ENCODE measurements at places on chromosomes 4 and X.

DNA sequence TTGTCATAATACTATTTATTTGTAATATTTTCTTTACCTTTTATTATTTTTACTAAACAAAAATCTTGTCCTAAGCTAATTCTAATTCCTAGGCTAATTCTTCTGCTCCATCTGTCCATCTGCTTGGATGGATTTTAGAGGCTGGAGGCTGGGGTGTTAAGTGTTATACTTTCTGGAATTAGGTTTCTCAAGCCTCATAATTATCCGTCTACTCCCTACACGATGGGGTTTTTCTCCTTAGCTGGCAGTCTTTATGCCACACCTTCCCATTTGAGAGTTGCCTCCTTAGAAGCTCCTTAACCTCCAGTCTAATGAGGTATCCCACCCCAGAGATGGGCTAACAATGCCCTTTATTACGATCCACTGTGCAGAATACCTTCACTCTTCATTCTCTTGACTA, 37.6 kb upstream of the LGI2 start:
- no peak for DNase-seq

DNA sequence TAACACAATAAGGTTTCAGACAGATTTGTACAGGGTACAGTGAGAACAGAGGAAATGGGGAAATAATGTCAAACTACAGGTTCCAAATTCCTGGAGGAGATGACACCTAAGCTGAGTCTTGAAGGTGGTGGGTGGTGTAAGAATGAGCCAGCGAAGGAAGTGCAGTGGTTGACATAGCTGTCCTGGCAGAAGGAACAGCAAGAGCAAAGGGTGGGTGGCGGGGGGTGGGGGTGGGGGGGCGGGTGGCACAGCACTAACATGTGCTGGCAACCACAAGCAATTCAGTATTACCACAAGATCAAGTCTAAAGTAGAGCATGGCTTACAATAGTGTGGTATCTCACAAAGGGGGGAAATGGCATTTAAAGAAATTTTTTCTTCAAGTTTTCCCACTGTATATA, 13.1 kb upstream of the G3BP2 start:
- DNase-seq: no peak

DNA sequence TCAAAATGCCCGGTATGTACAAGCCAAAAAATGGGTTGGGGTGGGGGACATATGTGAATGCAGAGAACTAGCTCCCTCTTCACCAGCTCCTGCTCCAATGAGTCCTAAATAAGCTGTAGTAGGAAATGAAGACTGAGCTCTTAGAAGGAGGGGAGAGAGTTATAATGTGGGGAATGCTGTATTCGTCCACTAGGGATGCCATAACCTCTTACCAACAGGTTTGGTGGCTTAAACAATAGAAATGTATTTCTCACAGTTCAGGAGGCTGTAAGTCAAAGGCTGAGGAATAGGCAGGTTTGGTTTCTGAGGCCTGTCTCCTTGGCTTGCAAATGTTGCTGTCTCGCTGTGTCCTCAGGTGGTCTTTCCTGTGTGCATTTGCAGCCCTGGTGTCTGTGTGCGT, 4.4 kb upstream of the INPP4B start:
- DNase-seq: no peak

DNA sequence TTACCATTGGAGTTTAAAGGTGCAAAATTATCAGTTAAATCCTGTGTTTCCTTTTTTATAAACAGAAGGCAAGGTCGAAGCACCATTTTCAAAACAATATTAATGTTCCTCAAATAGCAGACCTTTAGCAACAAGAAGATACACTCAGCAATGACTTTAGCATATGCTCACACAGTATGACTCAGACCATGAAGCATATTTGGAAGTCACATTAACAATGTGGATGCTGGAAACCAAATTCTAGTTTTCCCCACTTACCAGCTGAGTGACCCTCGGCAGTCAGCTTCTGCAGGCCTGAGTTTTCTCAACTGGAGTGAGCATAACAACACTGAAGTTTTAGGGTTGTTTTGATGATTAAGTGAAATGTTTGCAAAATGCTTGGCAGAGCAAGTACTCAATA, 130.5 kb downstream of the ANK2 start:
- DNase-seq: no peak

GRCh38 chr4:61638591-61638990, 438.5 kb downstream of the ADGRL3 start:
- DNase-seq: no peak

DNA sequence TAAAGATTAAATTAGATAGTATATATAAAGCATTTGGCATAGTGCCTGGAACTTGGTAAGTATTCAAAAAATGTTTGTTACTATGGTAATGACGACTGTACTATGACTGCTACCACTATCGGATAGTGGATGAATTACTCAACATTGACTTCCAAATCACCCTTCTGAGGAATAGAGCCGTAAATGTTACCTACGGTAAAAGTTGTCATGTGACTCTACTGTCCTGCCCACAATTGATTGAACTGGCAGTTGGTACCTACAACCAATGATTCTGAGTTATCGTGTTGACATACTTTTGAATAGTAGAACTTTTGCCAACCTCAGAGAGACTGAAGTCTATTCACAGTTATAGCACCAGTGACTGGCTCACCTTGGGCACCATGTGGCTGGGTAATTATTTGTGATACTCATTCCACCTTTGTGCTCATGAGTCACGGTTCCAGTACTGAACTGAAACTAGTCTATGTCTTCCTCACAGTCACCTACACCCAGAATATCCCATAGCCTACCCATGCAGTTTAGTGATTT, 185.5 kb upstream of the PITX2 start:
- DNase-seq: no peak

- DNase-seq: no peak
These were observed 173.5 kb downstream of the DCLK2 start for GRCh38 chr4:150251752-150252190.

GRCh38 chr4:89660444-89661172, 176.4 kb downstream of the SNCA start:
- no peak for DNase-seq

DNA sequence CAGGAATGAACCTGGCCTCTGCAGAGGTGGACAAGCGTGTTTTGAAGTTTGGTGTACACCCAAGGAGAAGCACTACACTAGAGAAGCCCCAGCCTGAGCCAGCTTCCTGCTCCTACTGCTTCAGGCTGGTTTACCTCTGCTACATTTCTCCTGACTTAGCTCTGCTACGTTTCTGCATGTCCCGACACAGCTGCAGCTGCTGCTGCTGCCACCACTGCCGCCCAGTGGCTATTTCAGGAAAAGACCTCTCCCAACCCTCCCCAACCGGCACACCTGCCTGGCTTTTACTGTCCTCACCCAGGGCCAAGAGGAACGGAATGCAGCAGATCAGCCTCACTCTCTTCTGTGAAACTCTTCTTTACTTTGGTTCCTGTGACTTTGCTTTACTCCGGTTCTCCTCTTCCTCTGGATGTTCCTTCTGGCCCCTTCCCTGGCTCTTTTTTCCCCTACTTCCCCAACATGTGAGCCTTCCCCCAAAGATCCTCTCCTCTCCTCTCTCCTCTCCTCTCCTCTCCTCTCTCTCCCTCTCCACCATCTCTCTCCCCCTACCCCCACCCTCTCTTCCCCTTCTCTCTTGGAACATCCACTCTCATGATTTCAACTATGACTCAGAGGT, 3.1 kb upstream of the P2RY4 start:
- peak; percentile 1 for DNase-seq

GRCh38 chr4:168028970-168029597, 63.3 kb upstream of the ANXA10 start:
- DNase-seq: no peak

DNA sequence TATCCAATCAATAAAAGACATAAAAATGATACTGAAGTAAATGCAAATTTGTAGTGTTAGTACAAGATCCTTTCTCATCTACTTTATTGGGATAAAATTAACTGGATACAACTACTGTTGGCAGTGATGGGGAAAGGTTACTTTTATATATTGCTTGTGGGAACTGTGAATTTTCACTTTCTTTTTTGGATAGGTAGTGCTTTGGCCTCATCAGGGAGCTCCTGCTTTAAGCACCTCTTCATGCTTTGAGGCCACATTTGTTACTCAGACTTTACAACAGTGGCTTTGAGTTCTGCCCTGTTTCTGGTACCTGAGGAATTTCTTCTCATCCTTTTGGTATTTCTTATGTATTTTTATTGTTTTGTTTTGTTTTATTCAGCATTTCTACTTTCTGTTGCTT, 316.8 kb upstream of the ZCCHC13 start:
- DNase-seq: no peak

GRCh38 chrX:130108647-130109428, 1.5 kb downstream of the ELF4 start:
- DNase-seq: no peak

DNA sequence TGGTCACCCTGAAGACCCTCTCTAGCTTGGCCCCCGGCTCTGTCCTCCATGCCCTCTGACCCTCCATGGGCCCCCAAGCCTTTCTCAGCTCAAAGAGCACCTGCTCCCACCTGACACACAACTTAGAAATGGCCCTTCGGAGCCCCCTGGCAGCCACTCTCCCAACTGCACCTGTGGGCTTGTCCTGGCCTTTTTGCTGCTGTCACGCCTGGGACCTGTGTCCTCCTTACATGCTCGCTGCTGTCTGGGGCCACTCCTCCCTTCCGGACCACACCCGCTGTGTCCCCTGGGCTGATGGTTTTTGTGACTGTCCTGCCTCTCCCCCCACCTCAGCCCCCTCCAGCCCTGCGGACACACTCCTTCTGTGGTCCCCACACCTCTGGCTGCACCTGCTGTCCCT, 106.2 kb upstream of the AFAP1 start:
- no peak for DNase-seq

GRCh38 chr4:36283912-36284465, 2.6 kb downstream of the DTHD1 start:
- DNase-seq: no peak

- no peak for DNase-seq
These were observed 18.0 kb downstream of the CMC4 start for GRCh38 chrX:155052738-155053498.

DNA sequence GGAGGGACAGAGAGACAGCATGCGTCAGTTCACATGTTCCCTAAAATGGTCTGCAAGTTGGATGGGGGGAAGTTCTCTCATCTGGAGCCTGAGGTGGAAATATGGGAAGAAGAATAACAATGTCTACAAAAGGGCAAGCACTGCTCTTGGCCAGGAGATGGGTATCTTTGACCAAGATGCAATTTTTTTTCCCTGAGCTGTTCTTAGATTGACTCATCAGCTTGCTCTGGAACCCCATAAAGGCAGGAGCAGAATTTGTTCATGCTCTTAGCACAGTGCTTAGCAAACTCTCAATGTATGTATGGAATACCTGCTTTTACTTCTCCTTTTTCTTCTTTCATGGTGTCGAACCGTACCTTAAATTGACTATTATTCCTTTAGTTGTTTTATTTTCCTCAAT, 90.5 kb upstream of the ZNF827 start:
- DNase-seq: no peak

DNA sequence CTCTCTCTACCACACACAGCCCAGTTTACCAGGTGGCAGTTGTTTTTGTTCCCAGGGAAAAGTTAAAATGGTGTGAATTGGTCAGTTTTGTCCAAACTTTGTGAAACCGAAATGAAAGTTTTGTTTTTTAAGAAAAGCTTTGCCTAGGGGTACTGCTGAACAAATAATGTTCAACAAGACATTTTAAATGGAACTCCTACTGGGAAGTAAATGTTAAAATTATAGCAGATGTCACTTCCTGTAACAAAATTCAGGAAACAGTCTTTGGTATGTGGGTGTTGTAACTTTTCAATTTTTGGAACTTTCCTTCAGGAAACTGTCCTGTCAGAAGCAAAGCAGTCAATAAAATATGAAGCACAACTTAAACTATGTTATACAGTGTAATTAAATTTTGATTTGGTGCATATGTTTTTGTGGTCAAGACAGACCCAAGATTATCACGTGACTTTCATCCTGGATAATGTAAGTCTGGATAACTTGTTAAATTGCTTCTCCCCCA, 79.5 kb downstream of the AFF1 start:
- peak; percentile 87 for DNase-seq

- peak; percentile 18 for DNase-seq
These were observed 1.7 kb downstream of the EIF1AX start for GRCh38 chrX:20139966-20140365.

DNA sequence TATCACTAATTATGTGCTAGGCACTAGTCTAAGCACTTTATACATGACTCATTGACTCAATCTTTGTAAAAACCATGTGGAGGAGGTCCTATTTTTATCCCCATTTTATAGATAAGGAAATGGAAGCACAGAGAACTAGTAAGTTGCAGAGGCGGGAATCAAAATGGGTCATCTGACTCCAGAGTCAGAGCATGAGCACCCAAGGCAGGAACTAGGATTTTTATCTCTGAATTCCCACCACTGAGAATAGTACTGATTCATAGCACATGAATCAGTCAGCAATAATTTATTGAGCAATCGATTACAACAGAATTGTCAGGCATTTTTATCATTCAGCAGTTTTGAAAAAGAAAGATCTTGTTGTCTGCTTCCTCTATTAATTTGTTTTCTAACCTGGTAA, 19.3 kb downstream of the SCARB2 start:
- peak; percentile 83 for DNase-seq

- no peak for DNase-seq
These were observed 182.1 kb upstream of the SMIM31 start for GRCh38 chr4:164571593-164572390.

DNA sequence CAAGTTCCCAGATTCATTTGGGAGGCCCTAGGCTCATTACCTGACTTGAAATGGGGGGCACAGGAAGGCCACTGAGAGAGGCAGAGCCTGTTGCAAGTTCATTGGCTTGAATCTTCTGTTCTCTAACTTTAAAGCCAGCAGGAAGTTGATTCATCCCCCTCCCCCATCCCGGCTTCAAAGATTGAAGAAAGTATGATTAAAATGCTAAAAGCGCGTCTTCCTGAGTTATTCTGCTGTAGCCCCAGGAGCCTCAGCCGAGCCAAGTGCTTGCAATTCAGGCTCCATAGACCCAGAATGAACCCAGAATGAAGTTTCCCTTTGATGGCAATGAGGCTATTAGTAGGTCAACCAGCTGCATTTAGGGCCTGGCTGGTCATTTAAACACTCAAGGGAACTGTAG, 14.7 kb downstream of the CHST7 start:
- DNase-seq: peak; percentile 53

GRCh38 chr4:40196272-40196671, 559 bp upstream of the RHOH start:
- no peak for DNase-seq

- no peak for DNase-seq
These were observed 86.0 kb downstream of the LRP2BP start for GRCh38 chr4:185309770-185310169.

GRCh38 chr4:67721315-67721769, 20.4 kb upstream of the UBA6 start:
- DNase-seq: no peak

GRCh38 chrX:129726307-129727111, 12.3 kb upstream of the XPNPEP2 start:
- peak; percentile 34 for DNase-seq

- peak; percentile 25 for DNase-seq
These were observed 57.8 kb downstream of the SPATA4 start for GRCh38 chr4:176137631-176138030.

GRCh38 chr4:144288011-144288903, 147.7 kb upstream of the GYPA start:
- no peak for DNase-seq
